ENCODE measurements at places on chromosomes 6 and 20.

DNA sequence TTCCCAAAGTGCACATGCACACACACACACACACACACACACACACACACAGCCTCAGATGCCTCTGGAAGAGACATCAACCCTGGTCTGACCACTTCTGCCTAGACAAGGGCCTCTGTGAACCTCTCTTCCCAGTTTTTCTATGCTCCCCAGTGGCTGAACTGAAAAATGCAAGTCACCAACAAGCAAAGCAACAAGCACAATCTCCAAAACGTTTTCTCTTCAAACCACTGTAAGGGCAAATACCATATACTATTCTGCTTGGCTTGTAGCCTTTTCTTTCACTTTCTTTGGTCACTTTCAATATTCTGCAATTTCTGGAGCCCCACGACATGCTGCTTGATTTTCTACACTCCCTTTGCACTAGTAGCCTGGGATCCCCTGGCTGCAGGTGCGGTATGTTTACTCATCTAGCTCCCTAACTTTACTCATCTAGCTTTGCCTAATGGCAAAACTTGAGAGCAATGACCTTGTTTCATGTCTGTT, 121.4 kb upstream of the DST start:
- peak; percentile 34 for DNase-seq

DNA sequence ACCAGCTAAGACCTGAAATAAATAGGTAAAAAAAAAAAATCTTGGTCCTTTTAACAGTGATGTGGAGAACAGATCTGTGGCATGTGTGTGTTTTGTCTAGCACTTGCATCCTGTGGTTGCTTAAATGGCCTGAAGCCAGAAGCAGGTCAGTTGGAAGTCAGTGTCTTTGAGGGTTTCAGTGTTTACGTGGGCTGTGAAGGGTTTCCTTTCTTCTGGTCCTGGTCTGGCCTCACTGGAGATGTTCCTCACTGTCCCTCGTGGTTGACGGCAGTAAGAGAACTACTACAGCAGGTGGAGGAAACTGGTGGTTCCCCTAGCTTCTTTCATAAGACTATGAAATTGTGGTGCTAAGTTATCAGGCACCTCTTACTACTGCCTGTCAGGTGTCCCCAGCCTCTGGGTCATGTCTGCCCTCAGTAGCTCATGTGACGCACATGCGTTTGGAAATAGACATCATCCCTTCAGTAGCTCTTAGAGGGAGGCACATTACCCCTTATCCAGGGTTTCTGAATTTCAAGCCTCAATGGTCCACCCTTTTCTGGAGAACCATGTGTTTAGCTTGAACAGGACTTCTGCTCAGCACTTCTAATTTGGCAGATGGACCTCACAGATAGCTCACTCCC, 59.4 kb upstream of the SCP2D1 start:
- peak; percentile 66 for DNase-seq

DNA sequence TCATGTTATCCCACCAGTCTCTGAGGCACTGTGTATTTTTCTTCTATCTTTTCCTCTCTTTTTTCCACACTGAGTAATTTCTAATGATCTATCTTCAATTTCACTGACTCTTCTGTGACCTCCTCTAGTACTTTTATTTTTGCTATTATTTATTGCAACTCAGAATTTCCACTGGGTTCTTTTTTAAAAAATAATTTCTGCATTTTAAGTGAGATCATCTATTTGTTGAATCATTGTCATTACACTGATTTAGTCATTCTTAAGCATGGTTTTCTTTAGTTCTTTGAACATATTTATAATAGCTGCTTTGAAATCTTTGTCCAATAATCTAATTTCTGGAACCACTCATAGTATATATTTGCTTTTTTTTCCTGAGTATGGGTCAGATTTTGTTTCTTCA, 96.7 kb upstream of the SLC22A16 start:
- DNase-seq: no peak

DNA sequence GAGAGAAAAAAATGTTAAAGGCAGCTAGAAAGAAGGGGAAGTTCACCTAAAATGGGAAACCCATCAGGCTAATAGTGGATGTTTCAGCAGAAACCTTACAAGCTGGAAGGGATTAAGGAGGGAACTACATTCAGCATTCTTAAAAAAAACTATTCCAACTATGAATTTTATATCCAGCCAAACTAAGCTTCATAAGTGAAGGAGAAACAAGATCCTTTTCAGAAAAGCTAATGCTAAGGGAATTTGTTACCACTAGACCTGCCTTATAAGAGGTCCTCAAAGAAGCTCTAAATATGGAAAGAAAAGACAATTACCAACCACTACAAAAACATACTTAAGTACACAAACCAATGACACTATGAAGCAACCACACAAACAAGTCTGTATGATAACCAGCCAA, 59.2 kb upstream of the SLC35F1 start:
- DNase-seq: no peak

- DNase-seq: peak; percentile 67
Observed at GRCh38 chr6:159979136-159979874, 10.4 kb downstream of the IGF2R start.

- DNase-seq: no peak
Observed at GRCh38 chr20:56443654-56444540, 24.5 kb upstream of the RTF2 start.

DNA sequence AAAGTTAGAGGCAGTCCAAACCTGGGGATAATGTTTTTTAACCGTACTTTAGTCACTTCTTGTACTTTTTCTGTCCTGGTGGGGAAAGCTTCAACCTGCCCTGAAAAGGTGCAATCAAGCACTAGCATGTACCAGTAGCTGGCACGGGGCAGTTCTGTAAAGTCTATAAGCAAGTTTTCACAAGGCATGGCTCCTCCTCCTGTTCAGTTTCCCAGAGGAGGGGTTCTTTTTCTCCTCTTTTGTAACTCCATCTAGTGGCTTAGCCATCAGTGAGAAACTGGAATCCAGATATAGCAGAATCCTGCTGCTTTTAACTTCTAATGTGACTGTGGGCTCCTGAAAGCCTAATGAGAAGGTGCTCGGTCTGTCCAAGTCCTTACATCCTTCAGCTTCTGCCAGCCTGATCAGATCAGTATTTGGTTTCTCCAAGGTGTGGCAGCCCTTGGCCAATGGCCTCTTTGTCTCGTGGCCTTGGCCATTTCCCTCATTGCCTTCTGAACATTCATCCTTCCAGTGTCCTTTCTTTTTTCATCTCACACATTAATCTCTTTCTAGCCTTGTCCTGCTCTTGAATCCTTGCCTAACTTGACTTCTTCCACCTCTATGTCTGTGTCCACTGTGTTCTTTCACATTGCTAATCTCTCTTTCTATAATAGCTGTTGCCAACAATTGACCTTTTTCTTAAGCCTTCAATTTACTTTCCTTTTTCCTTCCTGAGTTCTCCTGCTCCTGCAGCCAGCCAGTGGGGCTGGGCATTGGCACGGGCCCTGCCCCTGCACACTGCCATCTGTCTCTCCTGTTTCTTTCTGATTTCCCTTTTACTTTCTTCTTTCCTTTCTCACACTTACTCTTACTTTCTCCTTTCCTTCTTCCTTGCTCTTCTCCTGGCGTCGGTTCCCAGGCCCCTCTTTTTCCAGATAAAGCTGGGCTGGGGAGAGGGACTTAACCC, 222.0 kb upstream of the SYNCRIP start:
- no peak for DNase-seq
